ENCODE measurements at places on chromosomes 11 and 22.

DNA sequence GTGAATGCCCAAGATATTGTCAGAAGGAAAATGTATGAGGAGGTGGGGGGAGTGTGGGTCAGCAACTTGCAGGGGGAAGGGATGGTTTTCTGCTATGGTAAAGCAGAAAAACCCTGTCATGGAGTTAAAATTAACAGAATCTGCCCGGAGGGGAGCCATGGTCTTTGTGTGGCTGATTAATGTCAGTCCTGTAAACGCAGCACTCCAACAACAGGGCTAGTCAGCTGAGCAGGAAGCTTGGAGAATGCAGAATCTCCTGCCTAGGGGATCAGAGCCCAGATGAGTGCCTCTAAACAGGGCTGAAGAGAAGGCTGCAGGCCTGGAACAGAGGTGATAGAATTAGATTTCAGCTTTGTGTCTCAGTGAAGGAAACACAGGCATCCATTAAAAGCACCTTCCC is 140.9 kb upstream of the MTNR1B start:
- DNase-seq: no peak

- no peak for DNase-seq
Observed at GRCh38 chr11:66554602-66555001, 7.9 kb downstream of the ACTN3 start.

- no peak for DNase-seq
Observed at GRCh38 chr11:91263496-91264365, 960.9 kb upstream of the FAT3 start.

DNA sequence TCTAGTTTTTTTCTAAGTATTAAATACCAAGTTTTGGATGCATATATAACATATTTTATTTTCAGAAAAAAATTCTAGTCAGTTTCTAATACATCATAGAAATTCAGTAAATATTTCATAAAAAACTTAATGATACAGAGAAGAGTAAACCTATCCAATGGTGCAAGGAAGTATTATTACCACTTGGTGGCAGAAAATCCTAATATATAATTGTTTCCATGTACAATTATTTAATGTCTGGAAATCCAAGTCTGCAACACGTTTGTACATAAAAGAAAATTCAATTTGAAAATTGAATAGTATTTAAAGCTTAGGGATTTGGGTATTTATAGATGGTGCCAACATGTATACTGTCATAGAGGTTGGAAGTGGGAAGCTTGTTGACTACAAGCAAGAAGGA is 127.0 kb downstream of the TRPC6 start:
- no peak for DNase-seq

- peak; percentile 3 for DNase-seq
Observed at GRCh38 chr11:70303070-70303469, 32.6 kb downstream of the PPFIA1 start.

- DNase-seq: no peak
Observed at GRCh38 chr11:69362315-69362714, 68.4 kb downstream of the MYEOV start.

DNA sequence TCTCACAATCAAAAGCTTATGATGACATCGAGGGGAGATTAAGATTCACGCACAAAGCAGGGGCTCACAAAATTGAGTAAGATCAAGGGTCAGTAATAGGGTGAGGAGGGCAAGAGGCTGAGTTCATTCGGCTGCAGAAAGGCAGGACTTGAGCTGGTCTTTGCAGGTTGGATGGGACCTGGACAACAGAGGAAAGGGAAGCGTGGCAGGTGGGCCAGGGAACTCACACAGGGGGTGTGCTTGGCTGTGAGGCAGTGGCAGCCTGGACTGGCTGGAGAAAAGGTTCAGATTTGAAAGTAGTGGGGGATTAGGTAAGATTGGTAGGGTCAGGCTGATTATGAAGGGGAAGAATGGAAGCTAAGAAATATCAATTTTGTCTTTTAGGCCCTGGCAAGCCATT is 161.6 kb downstream of the PKNOX2 start:
- no peak for DNase-seq

DNA sequence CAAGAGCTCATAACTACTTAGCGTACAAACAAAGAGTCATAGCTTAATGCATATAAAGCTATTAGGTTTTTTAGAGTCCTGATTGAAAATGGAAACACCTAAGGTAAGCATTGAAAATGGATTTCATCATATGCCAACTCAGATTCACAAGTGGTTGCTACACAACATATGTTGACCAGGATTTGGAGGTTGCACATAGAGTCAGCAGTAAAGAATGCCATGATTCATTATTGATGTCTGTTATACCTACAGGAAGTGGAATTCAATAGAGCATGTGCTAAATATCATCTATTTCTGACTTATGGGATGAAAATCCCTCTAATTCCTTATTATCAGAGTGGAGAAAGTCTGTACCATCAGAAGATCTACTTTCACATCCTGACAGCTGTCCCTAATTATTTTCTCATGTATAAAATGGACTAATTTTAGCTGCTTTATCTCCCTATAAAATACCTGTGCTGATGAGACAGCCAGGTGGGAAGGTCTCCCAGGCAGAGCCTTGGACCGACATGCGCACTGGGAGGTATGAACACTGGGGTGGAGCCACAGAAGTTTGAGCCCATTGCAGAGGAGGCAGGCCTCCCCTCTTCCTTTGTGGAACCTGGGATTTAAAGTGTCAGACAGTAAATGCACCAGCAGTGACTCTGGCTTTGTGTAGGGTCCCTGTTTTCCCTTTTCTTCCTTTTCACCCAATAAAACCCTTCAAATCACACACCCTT is 204.2 kb downstream of the AASDHPPT start:
- DNase-seq: no peak

GRCh38 chr22:37229012-37229804 is 14.9 kb downstream of the RAC2 start:
- DNase-seq: peak; percentile 74
